RPMI8226 (cell line): ENCODE measurements at places on chromosomes 7 and 10.

GRCh38 chr10:30589441-30589840 is 40.1 kb downstream of the LYZL2 start:
- DNase-seq: no peak

DNA sequence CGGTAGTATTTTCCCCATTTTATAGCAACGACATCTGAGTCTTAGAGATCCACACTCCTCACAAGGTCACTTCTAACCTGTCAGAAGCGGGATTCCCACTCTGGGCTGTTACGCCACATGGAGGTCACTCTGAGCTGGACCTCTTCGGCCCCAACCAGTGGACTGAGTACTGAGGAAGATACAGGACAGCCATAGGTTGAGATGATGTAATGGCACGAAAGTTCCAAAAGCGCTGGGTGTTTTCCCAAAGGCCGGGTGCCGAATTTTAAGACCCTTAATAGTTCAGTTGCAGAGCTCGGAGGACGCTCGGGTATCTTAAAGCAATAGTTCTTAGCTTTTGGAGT is 699 bp downstream of the GHITM start:
- peak; percentile 4 for DNase-seq

GRCh38 chr7:154371424-154371823 is 319.2 kb downstream of the DPP6 start:
- DNase-seq: no peak

DNA sequence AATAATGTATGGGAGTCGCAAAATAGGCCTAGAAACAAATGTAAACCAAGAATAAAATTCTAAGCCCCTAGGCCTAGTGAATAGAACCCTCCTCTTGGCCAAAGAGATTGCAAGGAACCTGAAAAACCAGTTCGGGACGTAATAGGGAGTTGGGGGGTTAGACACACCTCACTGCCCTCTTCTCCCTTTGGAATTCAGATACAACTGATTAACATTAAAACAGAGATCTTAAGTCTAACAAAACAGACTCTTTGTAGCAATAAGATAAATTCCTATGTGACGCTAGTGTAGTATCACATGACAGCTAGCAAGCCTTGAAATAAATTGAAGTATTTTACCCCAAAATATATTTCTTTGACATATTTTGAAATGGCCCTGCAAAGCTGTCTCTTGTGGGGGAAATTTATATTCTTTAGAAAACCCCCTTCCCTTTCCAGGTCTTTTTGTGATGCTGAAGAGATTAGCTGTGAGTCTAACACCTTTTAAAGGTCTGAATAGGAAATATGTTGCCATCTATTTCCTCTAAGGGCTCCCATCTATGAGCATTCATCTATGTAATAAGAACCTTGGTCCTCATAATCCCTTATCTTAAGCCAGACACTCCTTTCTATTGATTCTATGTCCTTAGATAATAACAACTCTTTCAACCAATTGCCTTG is 623.4 kb upstream of the NRG3 start:
- DNase-seq: no peak

DNA sequence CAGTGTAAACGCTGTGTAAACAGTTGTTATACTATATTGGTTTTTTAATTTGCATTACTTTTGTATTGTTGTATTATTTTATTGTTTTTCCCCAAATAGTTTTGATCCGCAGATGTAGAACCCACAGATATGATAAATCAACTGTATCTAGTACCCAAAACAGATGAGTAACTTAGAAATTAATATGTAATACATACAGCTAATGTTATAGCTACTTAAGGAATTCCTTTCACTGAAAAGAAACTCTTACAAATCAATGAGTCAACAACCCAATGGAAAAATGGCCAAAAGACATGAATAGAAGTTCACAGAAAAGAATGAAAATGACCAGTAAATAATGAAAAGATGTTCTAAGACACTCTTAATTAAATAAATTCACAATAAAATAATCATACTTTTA is 32.3 kb upstream of the ARL4A start:
- no peak for DNase-seq

DNA sequence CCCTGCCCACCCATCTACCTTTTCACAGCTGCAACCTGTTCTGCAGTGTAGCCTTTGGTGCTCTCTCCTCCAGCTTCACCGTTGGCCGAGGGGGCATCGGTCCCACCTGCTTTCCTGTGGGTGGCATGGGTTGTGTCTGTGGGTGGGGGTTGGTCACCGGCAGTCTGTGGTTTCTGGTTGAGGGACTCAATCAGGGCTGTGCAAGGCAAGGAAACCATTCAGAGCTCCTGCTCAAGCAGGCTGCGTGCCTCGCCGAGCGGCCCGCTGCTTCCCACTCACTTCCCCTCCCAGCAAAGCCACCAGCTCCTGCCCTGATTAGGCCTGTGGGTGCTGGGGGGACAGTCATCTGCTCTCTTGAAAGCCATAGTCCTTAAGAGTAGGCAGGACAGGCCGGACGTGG is 9.8 kb downstream of the DNAJB12 start:
- no peak for DNase-seq

GRCh38 chr7:148334959-148335577 is 255.5 kb upstream of the C7orf33 start:
- peak; percentile 56 for DNase-seq

GRCh38 chr7:20191391-20191869 is 25.8 kb downstream of the MACC1 start:
- no peak for DNase-seq

DNA sequence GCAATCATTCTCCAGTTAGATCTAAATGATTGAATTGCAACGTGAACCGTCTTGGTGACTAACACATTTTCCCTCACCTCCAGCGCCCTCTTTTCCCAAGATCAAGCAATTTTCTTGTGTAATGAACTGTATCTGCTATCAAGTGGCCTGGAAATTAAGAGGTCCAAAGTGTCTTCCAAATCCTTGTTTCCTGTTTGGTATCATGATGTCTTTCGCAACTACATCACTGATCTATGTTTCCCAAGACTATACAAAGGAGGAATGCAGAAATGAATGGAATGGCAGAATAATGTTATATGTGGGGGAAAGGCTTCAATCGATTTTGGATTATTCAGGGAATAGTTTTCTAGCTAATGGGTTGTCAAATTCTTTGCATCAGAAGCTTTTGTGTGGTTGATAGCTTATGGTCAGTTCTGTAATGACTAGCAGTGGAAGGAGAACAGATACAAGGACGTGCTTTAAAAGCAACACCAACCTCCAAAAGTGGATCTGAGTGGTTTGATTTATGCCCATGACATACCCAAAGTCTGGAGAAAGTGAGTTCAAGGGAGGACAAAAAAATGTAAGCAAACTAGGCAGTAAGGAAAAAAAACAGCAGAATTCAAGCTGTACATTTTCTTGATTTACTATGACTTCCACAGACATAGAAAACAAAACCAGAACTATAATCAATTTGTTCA is 14.6 kb upstream of the ZEB1 start:
- DNase-seq: no peak

DNA sequence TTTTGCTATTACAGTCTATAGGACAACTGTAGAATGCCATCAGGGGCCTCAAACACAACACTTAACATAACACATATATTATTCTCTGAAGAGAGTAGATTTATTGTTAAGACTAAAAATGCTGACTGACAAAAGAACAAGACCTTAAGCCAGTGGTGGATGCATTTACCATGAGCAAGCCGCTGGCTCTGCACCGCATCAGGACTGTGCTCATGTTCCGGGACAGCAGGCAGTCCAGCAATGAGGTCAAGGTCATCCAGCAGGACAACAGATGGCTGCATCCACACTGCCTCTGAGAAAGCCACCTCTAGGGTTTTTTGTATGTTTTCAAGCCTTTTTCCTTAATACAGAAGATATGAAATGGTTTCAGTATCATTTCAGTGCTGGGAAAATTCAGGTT is 23.8 kb downstream of the PEX1 start:
- no peak for DNase-seq

GRCh38 chr7:140423501-140423900 is 19.6 kb downstream of the RAB19 start:
- no peak for DNase-seq

DNA sequence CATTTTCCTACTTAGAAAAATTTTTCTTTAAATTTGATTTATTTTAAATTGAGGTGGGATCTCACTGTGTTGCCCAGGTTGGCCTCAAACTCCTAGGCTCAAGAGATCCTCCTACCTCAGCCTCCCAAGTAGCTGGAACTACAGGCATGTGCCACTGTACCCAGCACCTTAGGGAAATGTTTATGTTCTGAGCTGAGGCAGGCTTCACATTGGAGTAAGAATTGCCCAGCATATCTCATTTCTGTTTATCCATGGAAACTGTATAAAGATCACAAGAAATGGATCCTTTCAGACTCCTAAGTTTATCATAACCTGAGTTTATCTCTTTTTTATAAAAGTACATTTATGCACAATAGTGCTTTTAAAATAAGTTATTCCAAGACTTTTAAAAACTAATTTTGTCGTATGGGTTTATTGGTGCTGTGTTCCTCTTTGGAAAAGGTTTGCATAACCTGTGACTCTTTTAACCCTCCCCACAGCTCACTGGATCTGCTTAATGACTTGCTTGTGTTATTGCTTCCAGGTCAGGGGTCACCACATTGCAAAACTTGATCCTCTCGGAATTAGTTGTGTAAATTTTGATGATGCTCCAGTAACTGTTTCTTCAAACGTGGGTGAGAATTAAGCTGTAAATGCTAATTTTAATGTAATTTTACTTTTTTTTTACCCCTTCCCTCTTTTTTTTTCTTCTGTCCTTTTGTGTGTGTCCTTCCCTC is 40.7 kb downstream of the OGDH start:
- no peak for DNase-seq

GRCh38 chr7:122885583-122886356 is 490 bp downstream of the CADPS2 start:
- peak; percentile 85 for DNase-seq

DNA sequence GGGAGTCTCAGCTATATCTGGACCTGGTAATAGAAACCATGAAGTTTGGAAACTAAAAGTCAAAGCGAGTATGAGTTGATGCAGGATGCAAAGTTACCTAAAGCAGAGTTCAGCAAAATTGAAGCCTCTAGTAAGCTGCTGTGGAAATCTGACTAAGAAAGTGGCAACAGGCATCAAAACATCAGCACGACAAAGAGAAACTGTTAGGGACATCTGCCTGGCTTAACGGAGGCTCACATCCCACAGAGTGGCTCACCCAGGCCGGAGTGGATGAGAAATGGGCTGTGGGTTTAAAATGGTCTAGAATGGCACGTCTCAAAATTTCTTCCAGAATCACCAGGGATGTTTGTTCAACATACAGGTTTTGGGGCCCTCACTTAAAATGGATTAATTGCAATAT is 164.1 kb upstream of the NPY start:
- no peak for DNase-seq

DNA sequence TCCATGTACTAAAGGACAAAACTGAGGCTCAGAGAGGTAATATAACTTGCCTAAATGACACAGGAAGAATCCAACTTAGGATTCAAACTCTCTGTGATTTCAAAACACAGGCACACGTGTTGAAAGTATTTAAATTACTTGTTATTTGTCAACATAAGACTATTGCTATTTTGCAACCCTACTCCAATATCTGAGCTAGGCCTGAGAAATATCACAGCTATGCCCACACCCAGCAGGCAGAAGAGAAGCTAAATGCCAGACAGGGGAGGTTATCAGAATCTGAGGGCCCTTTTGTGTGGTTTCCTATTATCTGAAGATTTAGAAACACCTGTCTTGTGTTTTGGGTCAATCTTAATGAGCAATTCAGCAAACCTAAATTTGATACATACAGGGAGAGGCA is 204.3 kb downstream of the ANK3 start:
- DNase-seq: no peak

GRCh38 chr7:120539321-120539720 is 266.3 kb downstream of the KCND2 start:
- no peak for DNase-seq

GRCh38 chr7:132113536-132114371 is 462.5 kb downstream of the PLXNA4 start:
- DNase-seq: no peak

- no peak for DNase-seq
These were observed 282.5 kb upstream of the MYO3A start for GRCh38 chr10:25651534-25651933.

- no peak for DNase-seq
These were observed 2.5 kb downstream of the PRR15 start for GRCh38 chr7:29565982-29566746.

DNA sequence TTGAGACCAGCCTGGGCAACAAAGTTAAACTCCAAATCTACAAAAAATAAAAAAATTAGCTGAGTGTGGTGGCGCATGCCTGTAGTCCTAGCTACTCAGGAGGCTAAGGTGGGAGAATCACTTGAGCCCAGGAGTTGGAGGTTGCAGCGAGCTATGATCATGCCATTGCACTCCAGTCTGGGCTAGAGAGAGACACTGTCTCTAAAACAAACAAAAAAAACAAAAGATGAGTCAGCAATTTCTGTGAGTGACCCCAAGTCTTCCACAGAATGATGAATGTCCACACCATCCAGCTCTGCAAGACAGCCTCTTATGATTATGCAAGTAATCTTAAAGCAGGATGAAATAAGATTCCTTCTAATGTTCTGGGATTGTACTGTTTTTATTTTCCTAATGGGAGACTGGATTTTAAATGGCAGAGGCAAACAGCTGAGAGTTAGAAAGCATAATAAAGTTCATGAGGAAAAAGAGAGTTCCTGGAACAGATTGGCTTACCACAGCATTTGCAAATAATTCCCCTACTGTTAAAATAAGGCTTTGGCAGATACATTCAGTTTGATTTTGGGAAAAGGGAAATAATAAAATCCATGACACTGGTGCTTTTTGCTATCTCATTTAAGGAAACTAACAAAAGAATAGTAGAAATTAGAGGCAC is 18.9 kb upstream of the PRKAR2B start:
- no peak for DNase-seq

GRCh38 chr7:121280656-121281055 is 48.1 kb upstream of the WNT16 start:
- no peak for DNase-seq

- DNase-seq: no peak
These were observed 806.6 kb upstream of the GHITM start for GRCh38 chr10:83332690-83333089.

DNA sequence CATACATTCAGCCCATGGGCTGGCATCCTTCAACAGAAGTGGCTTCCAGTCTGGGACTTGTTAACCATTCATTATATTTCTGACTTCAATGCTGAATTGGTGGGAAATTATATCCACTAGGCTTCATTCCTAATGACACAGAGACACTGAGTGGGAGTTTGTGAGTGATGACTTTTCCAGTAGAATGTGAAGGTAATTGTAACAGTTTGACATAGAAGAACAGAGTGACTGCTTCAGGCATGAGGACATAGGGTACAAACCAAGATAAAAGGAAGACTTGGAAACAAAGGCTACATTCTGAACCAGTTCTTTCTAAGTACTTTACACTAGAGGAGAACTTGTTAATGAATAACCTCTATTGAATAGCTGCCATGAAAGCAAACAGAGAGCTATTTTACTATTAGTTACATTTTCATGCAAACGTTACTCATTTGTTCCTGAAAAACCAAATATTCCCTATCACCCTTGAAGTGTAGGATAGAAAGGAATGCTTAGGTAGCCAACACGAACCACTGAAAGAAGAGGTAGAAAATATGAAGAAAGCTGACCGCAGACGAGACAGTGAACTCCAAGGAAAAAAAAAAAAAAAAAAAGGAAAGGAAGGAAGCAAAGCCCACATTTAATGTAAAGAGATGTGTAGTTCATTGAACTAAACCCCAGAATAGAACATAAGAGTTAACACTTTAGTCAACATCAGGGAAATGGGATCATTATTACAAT is 237.0 kb upstream of the SEMA3C start:
- no peak for DNase-seq
